ENCODE measurements at places on chromosomes 13 and 19.

GRCh38 chr19:11704626-11705025 lies 34.1 kb downstream of the ZNF823 start:
- no peak for DNase-seq

- DNase-seq: no peak
Observed at GRCh38 chr13:110289661-110290060, 17.3 kb downstream of the COL4A1 start.

GRCh38 chr13:25762281-25762680 lies 289.5 kb downstream of the SHISA2 start:
- no peak for DNase-seq

DNA sequence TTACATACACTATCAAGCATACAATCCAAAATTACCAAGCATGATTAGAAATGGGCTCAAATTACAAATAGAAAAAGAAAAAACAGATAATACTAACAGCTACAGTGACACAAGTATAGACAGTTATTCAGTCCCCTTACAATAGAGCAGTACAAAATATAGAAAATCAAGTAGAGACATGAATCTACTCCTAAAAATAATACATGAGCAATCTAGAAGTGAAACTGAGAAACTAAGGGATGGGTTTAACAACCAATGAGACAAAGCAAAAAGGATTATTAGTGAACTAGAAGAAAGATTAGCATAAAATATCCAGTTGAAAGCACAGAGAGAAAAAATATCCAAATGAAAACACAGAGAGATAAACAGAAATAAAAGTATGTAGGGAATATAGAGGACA lies 426.7 kb downstream of the TBC1D4 start:
- no peak for DNase-seq
